Lower lobe of right lung (tissue), 2 donors: ENCODE measurements at places on chromosomes 7 and 10. TPM values are rescaled to one million over a fixed set of nuclear protein-coding genes. Genes with fewer than 3 reads are reported as not detected.

DNA sequence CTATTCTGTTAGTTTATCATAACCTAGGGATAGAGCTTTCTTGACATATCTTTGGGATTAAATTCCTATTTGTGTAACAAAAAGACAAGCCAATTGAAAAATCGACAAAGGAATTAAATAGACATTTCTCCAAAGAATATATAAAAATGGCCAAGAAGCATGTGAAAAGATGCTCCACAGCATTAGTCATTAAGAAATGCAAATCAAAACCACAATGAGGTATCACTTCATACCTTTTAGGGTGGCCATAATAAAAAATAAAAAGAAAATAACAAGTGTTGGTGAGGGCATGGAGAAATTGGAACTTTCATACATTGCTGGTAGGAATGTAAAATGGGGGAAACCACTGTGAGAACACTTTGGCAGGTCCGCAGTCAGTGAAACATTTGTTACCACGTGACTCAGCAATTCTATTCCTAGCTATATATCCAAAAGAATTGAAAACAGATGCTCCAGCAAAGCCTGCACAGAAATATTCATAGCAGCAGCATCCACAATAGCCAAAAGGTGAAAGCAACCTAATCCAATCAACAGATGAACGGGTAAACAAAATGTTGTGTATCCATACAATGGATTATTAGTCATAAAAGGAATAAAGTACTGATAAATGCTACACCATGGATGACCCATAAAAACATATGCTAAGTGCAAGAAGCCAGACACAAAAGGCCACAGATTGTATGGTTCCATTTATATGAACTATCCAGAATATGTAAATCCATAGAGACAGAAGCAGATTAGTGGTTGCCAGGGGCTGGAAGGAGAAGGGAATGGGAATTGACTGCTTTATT is 20.5 kb downstream of the SPAG6 start:
- no peak overlapping the region for H3K27ac ChIP-seq
- no peaks in the 10 kb centered on the region for H3K27me3 ChIP-seq
- no peak for DNase-seq
- H3K4me1 ChIP-seq, result no peaks in the 10 kb centered on the region
- no peaks in the 10 kb centered on the region for H3K36me3 ChIP-seq

GRCh38 chr10:113802997-113803396 is 50.9 kb downstream of the DCLRE1A start:
- H3K36me3 ChIP-seq, result no peaks in the 10 kb centered on the region
- H3K4me3 ChIP-seq, result no peak overlapping the region
- H3K27me3 ChIP-seq, result no peaks in the 10 kb centered on the region
- DNase-seq, result no peak

DNA sequence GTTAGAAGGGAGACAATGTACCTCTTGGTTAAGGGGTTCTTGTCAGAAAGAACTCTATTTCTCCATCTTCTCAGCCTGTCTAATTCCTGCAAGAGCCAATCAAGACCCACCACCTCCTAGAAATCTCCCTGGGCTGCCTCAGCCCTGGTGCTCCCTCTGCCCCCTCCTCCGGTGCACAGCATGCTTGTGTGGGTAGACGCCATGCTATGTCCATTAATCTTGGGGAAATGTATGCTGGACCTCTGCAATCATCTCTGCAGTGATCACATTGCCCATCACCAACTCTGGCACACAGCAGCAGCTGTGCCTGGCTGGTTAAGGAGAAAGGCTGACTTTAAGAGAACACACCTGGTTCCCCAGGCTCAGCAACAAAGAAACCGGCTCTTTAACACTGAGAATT is 37.3 kb downstream of the SH3PXD2A start:
- no peaks in the 10 kb centered on the region for H3K36me3 ChIP-seq
- no peak for DNase-seq
- no peaks in the 10 kb centered on the region for H3K27me3 ChIP-seq
- H3K4me1 ChIP-seq, result peaks cover 25% of the 10 kb centered on the region
- H3K27ac ChIP-seq, result no peak overlapping the region

- no peak overlapping the region for H3K4me3 ChIP-seq
- no peak overlapping the region for H3K27ac ChIP-seq
- no peaks in the 10 kb centered on the region for H3K36me3 ChIP-seq
Observed at GRCh38 chr7:99938296-99938695, 8.9 kb upstream of the GJC3 start.

DNA sequence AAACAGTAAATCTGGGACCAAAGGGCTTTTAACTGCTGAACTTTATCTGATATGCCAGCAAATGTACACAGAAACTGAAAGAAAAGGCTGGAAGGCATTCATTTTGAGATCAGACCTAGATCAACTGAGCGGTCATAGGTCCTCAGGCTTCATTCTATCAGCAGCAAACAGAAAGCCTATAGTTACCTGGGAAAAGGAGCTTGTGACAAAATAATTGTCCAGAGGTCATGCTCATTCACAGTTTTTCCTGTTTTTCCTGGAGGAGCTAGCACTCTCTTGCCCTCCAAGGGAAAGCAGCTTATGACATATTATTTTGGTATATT is 320.2 kb downstream of the AHR start:
- H3K27me3 ChIP-seq, result no peaks in the 10 kb centered on the region
- H3K27ac ChIP-seq, result peak overlapping the region; percentile 25
- no peak overlapping the region for H3K4me3 ChIP-seq
- H3K36me3 ChIP-seq, result no peaks in the 10 kb centered on the region

- H3K27me3 ChIP-seq, result no peaks in the 10 kb centered on the region
- H3K4me1 ChIP-seq, result peaks cover 56% of the 10 kb centered on the region
- no peaks in the 10 kb centered on the region for H3K36me3 ChIP-seq
- peak; percentile 86 for DNase-seq
Observed at GRCh38 chr7:2508327-2509215, 11.0 kb upstream of the LFNG start.

- peaks cover 22% of the 10 kb centered on the region for H3K4me1 ChIP-seq
Observed at GRCh38 chr7:73844131-73844547, 1.8 kb upstream of the METTL27 start.

- no peak overlapping the region for H3K4me3 ChIP-seq
- no peaks in the 10 kb centered on the region for H3K36me3 ChIP-seq
- H3K27ac ChIP-seq, result no peak overlapping the region
- no peak for DNase-seq
- H3K27me3 ChIP-seq, result peaks cover 6% of the 10 kb centered on the region
- no peaks in the 10 kb centered on the region for H3K4me1 ChIP-seq
Observed at GRCh38 chr10:75042292-75042974, 69.0 kb upstream of the SAMD8 start.

DNA sequence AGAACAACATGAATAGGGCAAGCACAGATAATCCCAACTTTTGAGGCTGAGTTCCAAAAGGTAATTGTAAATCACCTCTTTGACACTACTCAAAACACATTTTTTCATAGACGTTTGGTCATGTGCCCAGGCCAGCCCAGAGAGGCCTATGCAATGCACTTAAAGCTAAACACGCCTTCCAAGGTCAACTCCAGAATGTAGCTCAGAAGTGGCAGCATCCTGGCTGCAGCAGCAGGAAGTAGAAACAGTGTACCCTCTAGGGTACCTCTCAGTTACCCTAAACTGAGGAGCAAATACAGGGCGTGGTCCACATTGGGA is 58.7 kb downstream of the OSBPL3 start:
- no peaks in the 10 kb centered on the region for H3K36me3 ChIP-seq
- H3K4me3 ChIP-seq, result no peak overlapping the region
- no peaks in the 10 kb centered on the region for H3K27me3 ChIP-seq
- peak overlapping the region; percentile 15 for H3K27ac ChIP-seq
- DNase-seq, result peak; percentile 57
- peaks cover 16% of the 10 kb centered on the region for H3K4me1 ChIP-seq

DNA sequence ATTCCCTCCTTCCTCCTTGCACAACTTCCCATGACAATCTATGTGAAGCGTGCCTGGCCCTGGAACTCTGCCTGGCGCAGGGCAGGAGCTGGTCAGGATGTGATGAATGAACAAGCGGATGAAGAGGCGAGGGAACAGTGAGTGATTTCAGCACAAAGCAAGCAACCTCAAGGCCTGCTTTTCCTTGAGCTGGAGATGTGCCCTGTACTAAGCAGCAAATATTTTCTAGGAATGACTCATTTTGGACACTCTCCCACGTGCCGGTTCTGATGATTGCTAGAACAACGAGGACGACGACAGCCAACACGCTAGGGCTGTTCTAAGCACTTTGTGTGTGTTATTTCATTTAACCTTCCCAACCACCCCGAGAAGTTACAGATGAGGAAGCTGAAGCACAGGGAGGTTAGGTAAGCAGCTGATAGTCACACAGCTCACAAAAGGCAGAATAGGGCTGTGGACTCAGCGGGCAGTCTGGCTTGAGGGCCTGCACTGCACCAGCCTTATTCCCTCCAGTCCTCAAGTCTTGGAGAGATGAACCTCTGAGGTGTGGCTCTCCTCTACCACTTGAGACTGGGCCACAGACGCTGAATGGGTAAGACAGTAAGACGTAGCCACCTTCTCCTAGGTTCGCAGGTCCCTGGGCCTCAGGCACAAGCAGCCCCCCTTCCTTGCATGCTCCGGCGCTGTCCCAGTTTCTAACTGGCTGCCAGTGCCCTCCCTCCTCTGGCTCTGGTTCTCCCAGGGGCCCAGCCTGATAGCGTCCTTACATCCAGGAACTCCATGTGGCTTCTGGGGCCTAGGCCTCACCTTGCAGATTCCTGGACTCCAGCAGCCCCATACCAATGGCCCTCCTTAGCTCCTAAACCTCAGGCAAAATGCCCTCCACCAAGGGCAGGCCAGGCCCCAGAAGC is 59.0 kb downstream of the YKT6 start:
- no peak overlapping the region for H3K4me3 ChIP-seq
- peaks cover 35% of the 10 kb centered on the region for H3K4me1 ChIP-seq
- peaks cover 14% of the 10 kb centered on the region for H3K27me3 ChIP-seq
- no peaks in the 10 kb centered on the region for H3K36me3 ChIP-seq
- peak overlapping the region; percentile 63 for H3K27ac ChIP-seq

- H3K4me3 ChIP-seq, result peak overlapping the region; percentile 66
- DNase-seq, result peak; percentile 74
- H3K36me3 ChIP-seq, result no peaks in the 10 kb centered on the region
Observed at GRCh38 chr7:151251689-151252560, 3.4 kb upstream of the SMARCD3 start.

DNA sequence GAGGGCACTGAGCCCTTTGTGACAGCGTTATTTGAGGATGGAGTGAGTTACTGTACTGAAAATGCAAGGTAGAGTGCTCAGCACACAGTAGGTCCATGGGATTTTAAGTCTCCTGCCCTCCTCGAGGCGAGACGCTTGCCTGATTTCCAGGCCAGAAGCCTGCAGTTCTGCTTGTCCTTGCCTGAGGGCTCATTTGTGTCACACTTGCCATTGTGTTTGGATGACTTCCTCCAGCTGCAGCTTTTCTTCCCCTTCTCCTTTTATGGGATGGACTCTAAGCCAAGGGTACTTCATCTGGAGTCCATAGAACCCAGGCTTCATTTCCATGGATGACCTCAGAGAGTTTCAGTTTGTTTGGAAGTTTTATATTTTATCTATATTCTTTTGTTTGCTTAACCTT is 304.2 kb upstream of the BMPER start:
- no peaks in the 10 kb centered on the region for H3K27me3 ChIP-seq
- H3K27ac ChIP-seq, result no peak overlapping the region
- no peak for DNase-seq

GRCh38 chr7:98294798-98295382 is 13.4 kb downstream of the BRI3 start:
- no peaks in the 10 kb centered on the region for H3K27me3 ChIP-seq
- DNase-seq, result peak; percentile 63
- H3K36me3 ChIP-seq, result peaks cover 76% of the 10 kb centered on the region
- H3K4me3 ChIP-seq, result no peak overlapping the region
- peaks cover 13% of the 10 kb centered on the region for H3K4me1 ChIP-seq
- no peak overlapping the region for H3K27ac ChIP-seq

DNA sequence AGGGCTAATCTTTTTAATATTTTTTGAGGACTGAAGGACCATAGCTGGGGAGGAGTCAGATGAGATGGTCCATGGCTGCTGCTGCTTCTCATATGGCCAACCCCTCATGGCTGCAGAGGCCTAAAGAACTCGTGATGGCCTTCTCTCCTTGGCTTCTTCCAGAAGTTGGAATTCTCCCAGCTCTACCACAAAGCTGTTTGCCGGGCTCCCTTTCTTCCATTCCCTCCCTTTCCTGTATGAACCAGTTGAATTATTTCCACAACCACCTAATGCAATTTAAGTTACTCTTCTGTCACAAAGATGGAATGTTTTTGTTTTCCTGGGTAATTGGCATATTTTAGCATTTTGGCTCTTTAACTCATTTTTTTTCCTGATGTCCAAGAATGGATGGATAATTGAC is 80.7 kb downstream of the PHTF2 start:
- no peak overlapping the region for H3K4me3 ChIP-seq
- no peak for DNase-seq
- no peak overlapping the region for H3K27ac ChIP-seq
- H3K4me1 ChIP-seq, result no peaks in the 10 kb centered on the region
- no peaks in the 10 kb centered on the region for H3K27me3 ChIP-seq

DNA sequence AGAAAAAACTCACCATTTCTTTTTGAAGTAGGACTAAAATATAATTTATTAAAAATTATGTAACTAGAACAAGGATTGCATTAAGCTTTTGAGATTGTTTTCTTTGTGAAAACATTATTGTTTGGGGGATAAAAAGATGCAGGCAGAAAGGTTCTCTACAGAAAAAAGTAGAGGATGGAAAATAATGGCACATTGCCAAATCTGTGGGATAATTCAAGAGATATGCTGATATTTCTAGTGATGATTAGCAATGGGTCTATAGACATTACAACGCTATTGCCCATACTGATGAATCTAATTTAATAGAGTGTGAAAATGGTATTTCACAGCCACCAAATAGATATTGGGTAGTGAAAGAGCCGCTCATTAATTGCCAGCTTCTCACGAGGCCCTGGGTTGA is 204.3 kb downstream of the RAPGEF5 start:
- H3K27me3 ChIP-seq, result no peaks in the 10 kb centered on the region
- no peaks in the 10 kb centered on the region for H3K4me1 ChIP-seq
- no peak for DNase-seq
- no peak overlapping the region for H3K4me3 ChIP-seq

- no peaks in the 10 kb centered on the region for H3K27me3 ChIP-seq
- DNase-seq, result no peak
- H3K27ac ChIP-seq, result no peak overlapping the region
- no peaks in the 10 kb centered on the region for H3K36me3 ChIP-seq
Observed at GRCh38 chr10:53079283-53079682, 306.7 kb upstream of the MBL2 start.

Gene NEUROD6
- total RNA-seq, result not detected

Gene KLLN
- total RNA-seq, result 0.71 TPM

Gene CAV1
- 531 TPM for total RNA-seq

Gene ATRNL1
- total RNA-seq, result 0.92 TPM

Gene RNF32
- 3.0 TPM for total RNA-seq

Gene OPN4
- total RNA-seq, result not detected

Gene CSTF2T
- total RNA-seq, result 16.4 TPM

Gene DNAJB12
- 44.7 TPM for total RNA-seq
